Left renal cortex interstitium (tissue), 4 donors: ENCODE measurements at places on chromosomes 12 and 14.

GRCh38 chr12:20047901-20048300 lies 320.4 kb upstream of the PDE3A start:
- DNase-seq: no peak

DNA sequence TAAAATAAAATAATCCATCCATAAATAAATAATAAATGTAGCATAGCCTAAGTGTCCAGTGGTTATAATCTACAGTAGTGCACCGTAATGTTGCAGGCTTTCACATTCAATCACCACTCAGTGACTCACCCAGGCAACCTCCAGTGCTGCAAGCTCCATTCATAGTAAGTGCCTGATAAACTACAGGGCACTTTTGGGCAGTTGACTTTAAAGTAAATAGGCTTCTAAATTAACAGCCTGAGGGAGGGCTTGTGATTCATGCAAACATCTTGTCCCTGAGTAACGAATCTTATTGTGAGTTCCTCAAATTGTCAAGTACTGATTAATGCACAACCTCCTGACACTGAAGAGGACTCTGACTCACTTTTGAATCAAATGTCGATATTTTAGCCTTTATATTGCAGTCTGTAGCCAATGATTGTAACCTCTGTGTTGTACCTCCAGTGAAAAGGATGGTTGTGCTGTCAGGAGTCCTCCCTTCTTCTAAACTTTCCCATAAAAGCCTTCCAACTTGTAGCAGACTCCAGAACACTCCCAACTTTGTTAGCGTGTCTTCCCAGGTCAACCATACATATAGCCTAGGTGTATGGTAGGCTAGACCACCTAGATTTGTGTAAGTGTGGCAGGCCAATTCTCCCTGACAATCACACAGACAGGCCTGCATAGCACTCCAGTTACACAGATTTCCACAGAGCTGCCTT lies 55.0 kb upstream of the BICD1 start:
- DNase-seq: no peak

DNA sequence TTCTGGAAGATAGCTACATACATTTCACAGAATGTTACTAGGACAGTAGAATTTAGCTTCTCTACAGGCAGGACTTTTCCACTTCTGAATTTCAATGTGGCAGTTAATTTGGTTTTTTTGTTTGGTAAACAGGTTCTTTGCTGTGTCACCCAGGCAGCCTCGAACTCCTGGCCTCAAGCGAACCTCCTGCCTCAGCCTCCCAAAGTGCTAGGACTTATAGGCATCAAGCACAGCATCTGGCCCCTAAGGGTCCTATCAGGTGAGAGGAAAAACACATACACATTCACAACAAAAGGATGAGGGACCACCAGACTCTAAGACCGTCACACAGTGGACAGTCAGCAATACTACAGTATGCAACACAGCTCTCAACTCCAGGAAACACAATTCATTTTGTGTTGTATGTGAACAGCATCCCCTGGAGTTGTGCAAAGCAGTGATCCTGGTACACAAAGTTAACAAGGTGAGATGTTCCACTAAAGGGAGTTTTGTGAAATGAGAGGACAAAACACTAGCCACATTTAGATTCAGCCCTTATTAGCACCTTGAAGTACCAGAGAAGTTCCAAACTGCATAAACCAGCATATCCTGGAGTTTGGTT lies 6.9 kb downstream of the ATP2B1 start:
- no peak for DNase-seq

DNA sequence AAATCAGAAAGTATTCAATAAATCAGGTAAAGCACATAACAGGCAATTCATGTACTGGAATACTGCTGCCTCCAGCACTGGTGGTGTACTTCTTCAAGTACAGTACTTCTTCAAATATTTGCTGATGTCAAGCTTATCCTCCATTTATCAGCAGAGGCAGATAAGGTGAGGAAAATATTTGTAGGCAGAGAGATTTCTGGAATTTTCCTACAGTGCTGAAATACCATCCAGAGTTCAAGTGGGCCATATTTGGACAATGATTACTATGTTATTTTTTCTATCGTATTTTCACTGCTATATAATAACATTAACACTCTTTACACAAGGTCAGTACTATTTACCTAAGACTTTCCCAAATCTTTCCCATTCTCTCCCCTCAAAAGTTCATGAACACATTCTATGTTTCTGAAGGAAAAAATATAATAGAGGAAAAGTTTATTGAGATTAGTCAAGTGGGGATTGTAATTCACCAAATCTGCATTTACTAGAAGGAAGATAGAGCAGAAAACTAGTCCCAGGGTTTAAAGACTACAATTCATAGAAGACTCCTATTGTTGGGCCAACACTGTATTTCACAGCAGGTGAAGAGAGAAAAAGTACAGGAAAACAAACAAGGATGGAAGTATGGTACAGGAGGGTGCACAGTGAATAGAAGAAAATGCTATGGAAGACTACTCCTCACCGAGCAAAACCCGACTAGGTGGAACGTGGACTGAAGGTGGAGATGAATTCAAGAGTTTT lies 141.1 kb downstream of the PAWR start:
- DNase-seq: no peak

DNA sequence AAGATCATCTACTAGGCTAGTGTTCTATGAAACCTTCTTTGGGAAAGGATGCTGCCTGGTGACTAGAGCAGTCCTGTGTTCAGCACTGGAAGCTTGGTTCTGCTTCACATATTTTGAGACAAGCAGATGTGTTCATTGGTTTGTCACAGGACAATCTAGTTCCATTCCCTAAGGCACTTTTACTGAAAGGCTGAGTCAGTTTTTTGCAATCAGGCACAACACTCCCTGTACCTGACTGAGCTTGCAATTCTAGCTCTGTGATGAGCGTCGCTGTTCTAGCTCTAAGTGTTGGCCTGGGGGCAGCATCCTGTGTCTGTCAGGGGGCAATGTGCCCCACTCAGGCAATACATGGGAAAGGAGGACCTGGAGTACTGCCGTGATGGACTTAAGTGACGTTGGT lies 144.4 kb downstream of the CAND1 start:
- DNase-seq: no peak

- no peak for DNase-seq
These were observed 3.6 kb downstream of the CFL2 start for GRCh38 chr14:34710744-34711143.

DNA sequence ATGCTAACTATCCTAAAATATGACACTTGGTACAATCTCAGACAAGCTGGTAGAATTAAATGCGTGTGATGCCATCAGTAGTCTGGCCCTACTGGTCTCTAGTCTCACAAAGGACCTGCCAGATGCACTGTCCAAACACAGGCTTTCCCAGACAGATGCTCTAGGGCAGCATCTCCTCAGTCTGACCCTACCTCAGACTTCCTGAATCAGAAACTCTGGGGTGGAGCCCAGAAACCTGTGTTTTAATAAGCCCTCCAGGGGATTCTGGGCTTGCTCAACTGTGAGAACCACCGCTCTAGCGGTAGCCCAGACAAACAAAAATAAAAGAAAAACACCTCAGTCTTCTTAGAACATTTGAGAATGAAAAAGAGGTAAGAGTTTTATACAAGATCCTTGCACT lies 48.0 kb downstream of the BDKRB1 start:
- DNase-seq: no peak

- DNase-seq: no peak
These were observed 9.8 kb downstream of the RBP5 start for GRCh38 chr12:7118881-7119280.

DNA sequence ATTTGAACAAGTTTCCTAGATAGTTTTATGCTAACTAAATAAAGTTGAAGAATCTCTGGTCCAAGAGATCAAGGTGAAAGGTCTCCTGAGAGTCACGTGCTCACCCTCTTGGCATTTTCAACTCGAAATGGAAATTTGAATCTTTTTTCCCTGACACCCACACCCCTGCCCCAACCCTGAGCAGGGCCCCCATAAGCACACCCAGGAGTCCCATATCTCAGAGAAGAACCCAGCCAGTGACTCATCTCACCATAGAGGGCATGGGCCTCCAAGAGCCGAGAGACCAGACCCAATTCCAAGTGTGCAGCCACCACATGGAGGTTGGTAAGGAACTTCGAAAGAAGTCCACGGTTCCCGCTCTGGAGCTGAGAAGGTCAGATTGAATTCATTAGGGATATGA lies 32.6 kb downstream of the TEP1 start:
- DNase-seq: no peak

DNA sequence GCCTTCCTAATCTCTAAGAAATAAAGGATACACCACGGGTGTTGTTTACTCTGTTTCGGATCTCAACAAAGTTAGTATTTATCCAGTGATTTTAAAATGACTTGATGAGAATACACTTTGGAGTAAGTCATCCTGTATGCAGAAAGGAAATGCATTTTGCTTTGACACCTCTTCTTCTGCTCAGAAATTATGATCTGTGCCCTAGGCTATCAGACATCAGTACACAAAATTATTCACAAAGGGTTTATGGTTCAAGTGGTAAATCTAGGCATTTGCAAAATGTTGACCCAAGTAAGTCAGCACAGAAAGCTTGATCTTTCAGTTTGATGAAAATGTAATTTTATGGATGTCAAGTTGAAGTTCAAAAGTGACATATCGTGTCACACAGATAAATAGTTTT lies 248.5 kb downstream of the ATP23 start:
- no peak for DNase-seq

GRCh38 chr12:65501093-65501621 lies 222.7 kb downstream of the MSRB3 start:
- no peak for DNase-seq

DNA sequence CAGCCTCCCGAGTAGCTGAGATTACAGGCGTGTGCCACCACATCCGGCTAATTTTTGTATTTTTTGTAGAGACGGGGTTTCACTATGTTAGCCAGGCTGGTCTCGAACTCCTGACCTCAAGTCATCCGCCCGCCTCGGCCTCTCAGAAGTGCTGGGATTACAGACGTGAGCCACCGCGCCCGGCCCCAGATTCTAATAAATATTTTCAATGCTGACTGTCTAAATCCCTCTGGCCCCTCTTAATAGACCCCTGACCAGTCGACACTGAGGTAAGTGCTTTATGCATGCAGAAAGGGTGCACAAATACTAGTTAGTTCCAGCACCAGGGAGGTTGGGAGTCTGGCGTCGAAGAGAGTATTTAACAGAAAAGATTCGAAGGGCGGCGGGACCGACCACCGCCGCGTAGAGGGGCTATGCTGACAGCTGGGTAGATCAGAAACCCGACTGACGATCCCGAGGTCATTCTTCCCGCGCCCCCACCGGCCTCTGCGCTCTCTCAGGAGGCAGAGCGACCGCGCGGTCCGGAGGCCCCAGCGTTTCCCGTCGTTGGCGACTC lies 1.1 kb upstream of the SPATS2 start:
- no peak for DNase-seq
